ENCODE measurements at places on chromosomes 13 and 19.

DNA sequence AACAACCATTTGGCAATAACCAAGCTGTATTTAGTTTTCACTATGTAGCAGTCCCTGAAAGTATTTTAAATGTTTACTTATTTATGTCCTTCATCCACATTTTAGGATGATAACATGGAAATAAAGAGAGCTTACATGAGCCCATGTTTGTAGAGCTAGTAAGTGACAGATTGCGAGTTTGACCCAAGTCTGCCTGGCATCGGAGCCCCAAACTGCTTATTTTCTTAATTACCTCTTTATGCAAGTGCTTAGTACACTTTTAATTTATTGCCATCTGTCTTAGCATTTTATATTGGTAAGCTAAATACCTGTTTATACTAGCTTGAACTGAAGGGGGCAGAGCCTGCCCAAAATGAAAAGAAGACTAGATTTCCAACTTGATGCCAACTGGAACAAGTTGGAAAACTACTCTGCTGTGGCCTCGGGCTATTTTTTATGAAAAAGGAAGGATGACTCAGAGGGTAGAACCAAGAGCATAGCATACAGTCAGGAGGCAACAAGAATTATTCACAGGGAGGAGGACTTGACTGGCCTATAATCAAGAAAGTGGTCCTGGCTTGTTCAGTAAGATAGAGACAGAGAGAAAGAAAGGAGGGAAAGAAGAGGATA lies 150.2 kb downstream of the NDFIP2 start:
- DNase-seq, result no peak

DNA sequence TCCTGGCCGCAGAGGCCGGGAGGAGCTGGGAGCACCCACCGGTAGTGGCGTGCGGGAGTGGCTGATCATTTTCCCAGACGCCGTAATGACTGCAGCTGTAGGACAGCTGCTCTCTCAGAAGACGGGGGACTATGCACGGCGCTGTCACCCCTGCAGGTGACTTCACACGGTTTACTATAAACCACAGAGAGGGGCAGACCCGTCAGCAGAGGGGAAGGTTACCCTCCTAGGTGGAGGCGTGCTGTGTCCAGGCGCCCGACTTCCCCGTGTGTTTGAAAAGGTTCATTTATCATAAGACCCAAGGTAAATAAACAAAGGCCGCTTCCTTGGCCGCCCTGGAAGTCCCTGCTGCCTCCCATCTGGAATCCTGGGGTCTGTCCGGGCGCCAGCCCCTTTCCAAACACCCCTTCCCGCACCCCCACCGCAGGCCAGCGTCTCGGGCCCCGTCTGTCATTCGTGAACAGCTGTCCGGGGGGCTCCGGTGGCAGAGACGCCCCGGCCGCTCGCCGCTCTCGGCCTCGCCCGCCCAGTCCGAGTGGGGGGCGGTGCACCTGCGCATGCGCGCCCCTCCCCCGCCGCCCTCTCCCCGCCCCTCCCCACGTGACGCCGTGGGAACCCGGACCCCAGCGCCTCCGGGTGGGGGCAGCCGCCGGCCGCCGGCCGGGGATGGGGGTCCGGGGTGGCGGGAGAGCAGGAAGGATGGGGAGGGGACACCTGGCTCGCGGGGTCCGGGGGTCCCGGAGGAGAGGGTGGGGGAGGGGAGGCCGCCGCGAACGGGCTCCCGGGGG lies 915 bp downstream of the SHC2 start:
- DNase-seq, result no peak

- DNase-seq, result no peak
These were observed 15.5 kb upstream of the SERPINE3 start for GRCh38 chr13:51323824-51324511.

DNA sequence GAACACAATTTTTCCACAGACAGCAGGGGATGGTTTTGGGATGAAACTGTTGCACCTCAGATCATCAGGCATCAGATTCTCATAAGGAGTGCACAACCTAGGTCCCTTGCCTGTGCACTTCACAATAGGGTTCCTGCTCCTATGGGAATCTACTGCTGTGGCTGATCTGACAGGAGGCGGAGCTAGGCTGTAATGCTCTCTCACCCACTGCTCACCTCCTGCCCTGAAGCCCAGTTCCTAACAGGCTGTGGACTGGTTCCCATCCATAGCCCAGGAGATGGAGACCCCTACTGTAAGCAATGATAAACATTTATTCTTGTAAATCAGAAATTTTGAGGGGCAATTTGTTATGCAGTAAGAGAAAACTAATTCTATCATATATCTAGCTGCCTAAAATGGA lies 1234.7 kb downstream of the SLITRK1 start:
- no peak for DNase-seq

GRCh38 chr13:94129490-94129894 lies 350.0 kb downstream of the DCT start:
- DNase-seq, result no peak

DNA sequence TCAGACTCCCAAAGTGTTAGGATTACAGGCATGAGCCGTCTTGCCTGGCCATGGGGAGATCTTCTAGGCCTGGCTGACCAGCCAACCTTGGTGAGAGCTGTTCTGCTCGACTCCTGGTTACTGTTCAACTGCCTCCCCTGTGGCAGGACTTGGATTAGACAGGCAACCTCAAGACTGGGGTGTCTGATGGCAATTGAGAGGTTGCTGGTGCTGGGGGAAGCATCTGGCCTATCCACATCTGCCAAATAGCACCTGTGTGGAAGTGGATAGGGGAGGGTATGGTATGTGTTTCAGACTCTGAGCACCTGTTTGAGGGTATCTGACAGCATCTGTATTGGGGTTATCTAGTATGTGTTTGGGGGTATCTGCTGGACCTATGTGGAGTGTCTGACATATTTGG lies 44.7 kb downstream of the ARHGEF18 start:
- DNase-seq, result no peak

DNA sequence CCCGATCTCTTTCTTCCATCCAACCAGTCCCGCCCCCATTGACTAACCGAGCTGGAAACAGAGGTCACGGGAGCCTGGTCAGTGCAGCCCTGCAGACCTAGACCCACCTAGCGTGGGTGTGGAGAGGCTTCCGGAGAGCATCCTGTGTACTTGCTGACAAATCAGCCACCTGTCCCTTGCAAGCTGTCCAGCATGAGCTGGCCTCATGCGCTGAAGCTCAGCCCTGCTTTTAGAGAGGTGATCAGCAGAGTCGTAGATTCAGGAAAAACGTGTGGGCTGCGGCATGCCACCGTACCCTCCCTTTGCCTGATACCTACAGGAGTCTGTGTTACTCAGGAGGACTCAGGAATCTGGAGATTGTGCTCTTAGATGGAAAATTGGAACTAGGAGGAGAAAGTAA lies 80.3 kb upstream of the UQCRFS1 start:
- DNase-seq, result no peak

DNA sequence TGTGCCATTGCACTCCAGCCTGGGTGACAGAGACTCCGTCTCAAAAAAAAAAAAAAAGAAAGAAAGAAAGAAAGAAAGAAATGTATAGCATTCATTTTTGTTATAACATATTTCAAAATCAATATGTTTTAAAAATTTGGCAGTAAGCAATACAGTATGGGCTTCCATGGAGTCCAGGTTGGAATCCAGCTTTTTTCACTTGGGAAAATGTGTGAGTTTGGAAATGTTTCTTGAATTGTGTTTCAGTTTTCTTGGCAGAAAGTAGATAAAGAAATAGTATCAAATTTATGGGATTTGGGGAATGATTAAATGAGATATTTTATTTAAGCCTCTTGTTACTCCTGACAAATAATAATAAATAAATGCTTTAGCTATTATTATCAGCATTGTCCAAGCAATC lies 225.6 kb downstream of the PCDH9 start:
- no peak for DNase-seq

GRCh38 chr19:18635831-18636182 lies 1.0 kb upstream of the KLHL26 start:
- no peak for DNase-seq

DNA sequence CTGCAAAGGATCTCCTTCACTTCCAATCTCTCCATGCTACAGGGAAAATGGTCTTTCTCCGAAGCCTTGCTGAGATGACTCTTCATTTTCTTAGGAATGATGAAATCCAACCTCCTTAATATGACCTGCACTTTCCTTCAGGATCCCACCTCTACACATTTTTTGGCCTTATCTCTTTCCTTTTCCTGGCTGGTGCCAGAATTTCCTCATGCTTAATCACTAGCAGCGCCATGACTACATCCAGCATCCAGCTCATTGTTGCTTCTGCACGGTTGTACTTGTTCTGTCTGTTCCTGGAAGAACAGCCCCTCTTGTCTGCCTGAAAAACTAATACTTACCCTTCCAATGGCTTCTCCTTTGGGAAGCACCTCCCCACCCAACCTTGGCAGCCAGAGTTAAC lies 68.4 kb downstream of the TEX26 start:
- no peak for DNase-seq

DNA sequence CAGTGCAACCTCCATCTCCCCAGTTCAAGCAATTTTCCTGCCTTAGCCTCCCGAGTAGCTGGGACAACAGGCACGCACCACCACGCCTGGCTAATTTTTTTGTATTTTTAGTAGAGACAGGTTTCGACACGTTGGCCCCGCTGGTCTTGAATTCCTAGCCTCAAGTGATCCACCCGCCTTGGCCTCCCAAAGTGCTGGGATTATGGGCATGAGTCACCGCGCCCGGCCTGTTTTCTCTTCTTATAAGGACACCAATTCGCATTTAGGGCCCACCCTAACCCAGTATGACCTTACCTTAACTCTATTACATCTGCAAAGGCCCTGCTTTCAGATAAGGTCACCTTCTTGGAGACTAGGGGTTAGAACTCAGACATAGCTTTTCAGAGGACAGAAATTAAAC lies 35.1 kb downstream of the TMEM161A start:
- DNase-seq, result no peak

GRCh38 chr19:49779731-49780555 lies 13.1 kb downstream of the AP2A1 start:
- no peak for DNase-seq

DNA sequence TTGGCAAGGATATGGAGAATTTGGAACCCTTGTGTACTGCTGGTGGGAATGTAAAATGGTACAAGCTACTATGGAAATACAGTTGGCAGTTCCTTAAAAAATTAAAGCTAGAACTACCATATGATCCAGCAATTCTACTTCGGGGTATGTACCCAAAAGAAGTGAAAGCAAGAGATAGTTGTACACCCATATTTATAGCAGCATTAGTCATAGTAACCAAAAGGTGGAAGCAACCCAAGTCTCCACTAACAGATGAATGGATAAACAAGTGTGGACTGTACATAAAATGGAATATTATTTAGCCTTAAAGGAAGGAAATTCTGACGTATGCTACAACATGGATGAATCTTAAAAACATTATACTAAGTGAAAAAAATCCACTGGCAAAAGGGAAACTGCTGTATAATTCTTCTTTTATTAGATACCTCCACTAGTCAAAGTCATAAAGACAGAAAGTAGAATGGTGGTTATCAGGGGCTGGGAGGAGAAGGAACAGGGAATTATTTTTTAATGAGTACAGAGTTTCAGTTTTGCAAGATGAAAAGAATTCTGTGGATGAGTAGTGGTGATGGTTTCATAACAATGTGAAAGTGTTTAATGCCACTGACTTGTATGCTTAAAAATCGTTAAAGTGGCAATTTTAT lies 141.6 kb downstream of the RXFP2 start:
- DNase-seq, result no peak

DNA sequence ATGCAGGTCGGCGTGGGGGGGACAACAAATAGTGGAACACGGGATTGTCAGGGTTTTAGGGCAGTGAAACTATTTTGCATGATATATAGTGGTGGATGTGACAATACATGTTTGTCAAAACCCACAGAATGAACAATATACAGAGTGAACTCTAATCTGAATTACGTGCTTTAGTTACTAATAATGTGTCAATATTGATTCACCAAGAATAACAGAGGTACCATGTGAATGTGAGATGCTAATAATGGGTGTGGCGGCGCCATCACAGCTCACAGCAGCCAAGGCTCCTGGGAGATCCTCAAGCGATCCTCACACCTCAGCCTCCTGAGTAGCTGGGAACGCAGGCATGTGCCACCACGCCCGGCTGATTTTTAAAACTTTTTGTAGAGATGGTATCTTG lies 12.9 kb downstream of the ELAVL1 start:
- DNase-seq, result no peak

DNA sequence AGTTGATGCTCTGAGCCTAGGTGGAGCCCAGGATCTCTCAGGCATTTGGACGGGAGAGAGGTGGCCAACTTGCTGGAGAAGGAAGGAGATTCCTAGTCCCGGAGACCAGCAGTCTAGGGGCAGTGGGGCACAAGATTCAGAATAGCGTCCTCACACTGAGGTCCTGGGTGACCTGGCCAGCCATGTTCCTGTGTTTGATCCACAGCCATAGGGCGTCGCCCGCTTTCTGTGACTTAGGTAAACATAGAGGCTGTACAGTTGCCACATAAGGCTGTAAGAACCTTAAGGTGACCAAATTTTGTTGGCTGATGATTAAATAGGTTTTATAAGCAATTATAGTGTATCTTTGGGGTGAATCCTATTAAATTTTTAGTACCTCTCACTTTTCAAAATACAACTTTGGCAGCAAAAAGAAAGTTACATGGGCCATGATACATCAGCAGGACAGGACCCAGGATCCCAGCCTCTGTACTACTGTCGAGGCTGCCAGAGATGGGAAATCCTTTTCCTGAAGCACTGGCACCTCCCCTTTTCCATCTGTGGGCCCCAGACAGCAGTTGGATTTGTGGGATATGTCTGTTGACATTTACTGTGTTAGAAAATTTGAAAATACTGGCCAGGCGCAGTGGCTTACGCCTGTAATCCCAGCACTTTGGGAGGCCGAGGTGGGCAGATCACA lies 37.5 kb downstream of the TSSK6 start:
- DNase-seq, result no peak

DNA sequence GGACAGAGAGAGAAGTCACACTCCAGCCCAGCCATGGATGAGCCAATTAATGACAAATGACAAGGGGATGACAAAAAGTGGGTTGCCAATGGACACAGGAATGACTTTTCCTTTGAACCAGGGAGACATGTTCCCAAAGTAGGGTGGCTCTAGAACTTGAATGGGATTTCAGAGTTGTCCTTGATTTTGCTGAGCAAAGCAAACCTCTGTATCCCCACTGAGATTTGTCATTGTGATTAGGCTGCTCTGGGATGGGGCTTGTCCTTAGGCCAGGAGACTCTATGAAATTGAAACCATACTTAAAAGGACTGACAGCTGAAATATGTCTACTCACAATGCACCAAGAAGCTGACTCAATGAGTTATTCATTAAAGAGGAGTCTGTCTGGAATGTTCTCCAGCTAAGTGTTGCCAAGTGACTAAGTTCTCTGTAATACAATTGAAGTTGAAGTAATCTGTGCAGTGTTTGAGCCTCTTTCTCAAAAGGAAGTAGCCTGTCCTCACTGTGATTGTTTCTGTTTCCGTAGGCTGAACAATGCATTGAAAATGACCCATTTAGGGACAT lies 69.0 kb upstream of the PCDH9 start:
- no peak for DNase-seq

- no peak for DNase-seq
These were observed 91.2 kb downstream of the GGACT start for GRCh38 chr13:100497389-100497788.

GRCh38 chr13:67821606-67822005 lies 591.5 kb upstream of the PCDH9 start:
- DNase-seq, result no peak

GRCh38 chr19:2016041-2016807 lies 710 bp upstream of the BTBD2 start:
- DNase-seq, result peak; percentile 85

- DNase-seq, result no peak
These were observed 19.6 kb downstream of the MOB3A start for GRCh38 chr19:2076526-2076944.

GRCh38 chr13:30908416-30908980 lies 2.4 kb downstream of the MEDAG start:
- DNase-seq, result peak; percentile 69

Measured in tibial artery (tissue), 4 donors.